ENCODE measurements at places on chromosomes 7 and 10.

GRCh38 chr7:45717537-45718235 lies 143.5 kb downstream of the ADCY1 start:
- DNase-seq = no peak

- DNase-seq = no peak
Observed at GRCh38 chr7:154975984-154976383, 26.9 kb downstream of the PAXIP1 start.

DNA sequence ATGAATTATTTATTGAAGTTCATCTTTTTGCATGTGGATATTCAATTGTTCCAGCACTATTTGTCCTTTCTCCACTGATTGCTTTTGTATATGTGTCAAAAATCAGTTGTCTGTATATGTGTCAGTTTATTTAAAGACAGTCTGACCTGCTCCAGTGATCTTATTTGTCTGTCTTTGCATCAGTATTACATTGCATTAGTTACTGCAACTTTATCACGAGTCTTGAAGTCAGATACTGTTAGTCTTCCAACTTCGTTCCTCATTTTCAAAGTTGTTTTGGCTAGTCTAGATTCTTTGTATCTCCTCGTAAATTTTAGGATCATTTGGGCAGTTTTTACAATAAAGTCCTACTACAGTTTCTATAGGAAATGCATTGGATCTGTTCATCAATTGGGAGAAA lies 166.4 kb downstream of the CELF2 start:
- DNase-seq = no peak

DNA sequence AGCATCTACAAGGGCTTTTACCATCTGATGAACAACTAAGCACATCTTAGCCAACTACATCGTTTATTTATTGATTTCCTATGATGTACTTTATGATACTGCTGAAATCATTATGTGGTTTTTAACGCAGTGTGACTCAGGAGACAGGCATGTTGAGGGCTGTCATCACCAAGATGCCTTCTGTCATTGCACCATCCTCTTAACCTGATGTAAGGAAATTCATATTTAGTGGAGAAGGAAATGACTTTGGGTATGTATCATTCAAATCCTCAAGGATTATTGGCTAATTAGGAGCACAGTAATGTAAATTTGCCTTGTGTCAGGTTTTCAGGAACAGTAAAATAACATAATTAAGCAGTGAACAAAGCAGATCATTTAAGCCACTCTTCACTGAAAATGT lies 138.5 kb upstream of the MGMT start:
- no peak for DNase-seq

DNA sequence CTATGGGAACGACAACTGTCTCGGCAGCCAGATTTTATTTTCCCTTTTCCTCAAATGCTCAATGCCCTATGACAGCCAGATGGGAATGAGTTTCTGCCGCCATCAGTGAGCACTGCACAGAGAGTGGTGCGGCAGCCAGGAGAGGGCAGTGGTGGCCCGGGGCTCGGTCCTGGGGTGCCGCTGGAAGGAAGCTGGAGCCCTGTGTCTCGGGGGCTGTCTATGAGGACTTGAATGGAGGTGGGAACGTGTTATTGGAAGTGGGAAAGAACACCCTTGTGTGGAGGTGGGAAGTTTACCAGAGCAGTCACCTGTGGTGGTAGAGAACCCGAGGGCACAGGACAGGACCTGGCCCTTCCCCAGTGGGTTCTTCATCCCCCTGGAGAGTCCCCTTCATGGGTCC lies 35.8 kb downstream of the JAKMIP3 start:
- no peak for DNase-seq

- no peak for DNase-seq
Observed at GRCh38 chr7:131517218-131517923, 39.1 kb downstream of the PODXL start.

DNA sequence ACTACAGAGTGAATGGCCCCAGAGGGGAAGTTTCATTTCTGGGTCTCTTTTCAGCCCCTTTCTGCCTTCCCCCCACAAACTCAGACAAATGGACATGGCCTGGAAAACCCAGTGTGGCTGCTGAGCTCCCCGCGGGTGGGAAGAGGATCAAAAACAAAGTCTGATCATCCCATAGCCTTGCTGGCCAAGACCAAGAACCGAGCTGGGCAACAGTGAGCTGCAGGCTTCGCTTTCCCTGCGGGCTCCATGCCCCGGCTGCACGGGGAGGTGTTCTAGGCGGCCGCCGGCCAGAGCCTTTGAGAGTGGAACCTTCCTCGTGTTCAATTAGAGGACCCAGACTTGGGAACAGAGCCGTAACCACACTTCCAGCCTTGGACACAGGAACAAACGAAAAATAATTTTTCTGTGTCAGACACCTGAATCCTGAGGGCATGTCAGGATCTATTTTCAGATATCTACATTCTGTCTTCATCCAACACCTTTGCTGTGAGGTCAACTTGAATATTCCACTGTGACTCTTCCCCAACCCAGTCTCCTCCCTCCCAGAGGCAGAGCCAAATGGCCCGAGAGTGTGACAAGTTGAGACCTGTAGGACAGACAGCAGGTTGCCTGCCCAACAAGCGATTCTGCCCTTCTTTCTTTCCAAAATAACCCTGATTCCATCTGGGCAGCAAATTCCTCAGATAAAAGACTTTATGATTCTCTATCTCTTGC lies 26.0 kb downstream of the WDR86 start:
- no peak for DNase-seq

- DNase-seq = no peak
Observed at GRCh38 chr10:99944860-99945259, 64.9 kb downstream of the DNMBP start.

DNA sequence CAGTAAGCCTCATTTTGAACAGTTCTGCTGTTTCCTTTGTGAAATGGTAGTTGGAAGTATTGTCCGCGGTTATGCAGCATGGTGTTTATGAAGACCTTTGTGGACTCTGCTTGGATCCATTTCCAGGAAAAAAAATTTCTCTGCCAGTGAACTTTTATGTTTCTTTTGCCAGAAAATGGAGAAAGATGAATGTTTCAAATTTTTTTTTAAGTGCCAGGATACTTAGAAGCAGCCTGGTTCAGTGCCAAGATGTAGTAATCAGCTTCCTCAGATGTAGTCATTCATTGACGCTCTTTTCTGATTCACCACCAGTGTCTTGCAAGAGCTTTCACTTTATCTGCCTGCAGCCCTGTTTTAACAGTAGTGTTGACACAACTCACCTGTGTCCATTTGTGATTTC lies 258.2 kb downstream of the SDK1 start:
- DNase-seq = peak; percentile 82

DNA sequence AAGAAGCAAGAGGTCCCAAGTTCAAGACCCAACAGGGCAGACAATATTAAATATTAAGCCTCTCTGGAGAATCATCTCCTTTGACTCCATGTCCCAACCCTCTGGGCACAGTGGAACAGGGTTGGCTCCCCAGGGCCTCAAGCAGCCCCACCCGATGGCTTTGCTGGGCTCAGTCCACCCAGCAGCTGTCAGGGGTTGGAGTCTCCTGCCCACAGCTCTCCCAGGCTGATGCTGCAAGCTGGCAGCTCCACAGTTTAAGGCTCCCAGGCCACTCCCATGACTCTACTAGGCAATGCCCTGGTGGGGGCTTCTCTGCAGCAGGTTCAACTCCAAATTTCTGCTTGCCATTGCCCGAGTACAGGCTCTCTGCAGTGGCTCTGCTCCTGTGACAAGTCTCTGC lies 55.1 kb downstream of the LARP4B start:
- no peak for DNase-seq

DNA sequence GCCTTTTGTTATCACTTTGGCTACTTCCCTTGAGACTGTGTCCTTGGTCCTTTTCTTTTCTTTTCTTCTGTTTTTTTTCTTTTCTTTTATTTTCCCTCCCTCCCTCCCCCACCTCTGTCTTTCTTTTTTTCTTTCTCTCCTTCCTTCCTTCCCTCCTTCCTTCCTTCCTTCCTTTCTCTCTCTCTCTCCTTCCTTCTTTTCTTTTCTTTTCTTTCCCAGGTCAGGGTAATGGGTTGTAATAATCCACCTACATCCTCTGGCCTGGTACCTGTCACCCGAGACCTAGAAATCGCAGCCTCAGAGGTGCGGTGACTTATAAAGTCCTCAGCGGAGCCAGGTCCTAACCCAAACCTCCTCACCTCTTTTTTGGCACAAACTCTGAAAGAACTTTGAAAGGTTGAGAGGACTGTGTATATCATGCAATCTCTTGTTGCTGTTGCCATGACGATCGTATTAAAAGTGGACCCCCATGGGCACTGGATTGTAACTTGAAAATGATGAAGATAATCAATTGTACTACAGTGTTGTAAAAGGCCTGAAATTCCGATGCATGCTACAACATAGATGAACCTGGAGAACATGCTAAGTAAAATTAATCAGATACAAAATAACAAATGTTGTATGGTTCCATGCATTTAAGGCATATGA lies 140.7 kb upstream of the AGK start:
- no peak for DNase-seq

DNA sequence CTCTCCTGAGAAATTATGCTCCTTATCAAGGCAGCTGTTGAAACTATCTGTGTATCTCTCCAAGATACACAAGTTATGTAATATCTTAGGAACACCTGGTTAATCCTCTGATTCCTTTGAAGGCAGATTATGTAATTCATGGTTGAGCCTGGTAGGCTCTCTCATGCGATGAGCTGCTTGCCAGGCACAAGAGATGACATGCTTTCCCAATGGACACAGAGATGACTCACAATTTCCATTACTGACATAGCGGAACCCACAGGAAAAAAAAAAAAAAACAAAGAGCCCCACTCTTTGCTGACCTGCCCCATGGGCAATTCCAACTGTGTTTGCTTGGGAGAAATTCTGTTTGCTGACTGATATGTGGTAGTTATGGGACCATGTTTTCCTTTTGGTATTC lies 736.4 kb upstream of the PHF14 start:
- DNase-seq = peak; percentile 8

GRCh38 chr7:150367677-150368095 lies 936 bp upstream of the REPIN1 start:
- DNase-seq = no peak

DNA sequence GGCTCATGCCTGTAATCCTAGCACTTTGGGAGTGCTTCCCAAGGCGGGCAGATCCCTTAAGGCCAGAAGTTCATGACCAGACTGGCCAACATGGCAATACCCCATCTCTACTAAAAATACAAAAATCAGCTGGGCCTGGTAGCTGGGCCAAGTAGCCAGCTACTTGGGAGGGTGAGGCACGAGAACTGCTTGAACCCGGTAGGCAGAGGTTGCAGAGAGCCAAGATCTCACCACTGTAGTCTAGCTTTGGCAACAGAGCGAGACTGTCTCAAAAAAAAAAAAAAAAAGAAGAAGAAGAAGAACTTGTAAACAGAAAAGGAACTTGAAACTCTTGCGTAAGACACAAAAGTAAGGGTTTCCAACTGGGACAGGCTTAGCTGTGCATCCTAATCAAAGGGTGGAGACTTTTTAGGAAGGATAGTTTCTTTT lies 5.6 kb upstream of the IFIT2 start:
- DNase-seq = no peak

GRCh38 chr7:117071551-117071950 lies 118.2 kb downstream of the ST7 start:
- DNase-seq = no peak

GRCh38 chr7:380711-381210 lies 90.8 kb downstream of the FOXL3 start:
- DNase-seq = no peak
